Stimulated activated CD4-positive, alpha-beta T cell treated with anti-CD3 and anti-CD28 coated beads, Interleukin-4, amount 100 ng/mL, for 24 hours (primary cell): ENCODE measurements at places on chromosomes 12 and 14.

GRCh38 chr14:55451950-55452349 lies 11.5 kb upstream of the TBPL2 start:
- no peak for DNase-seq

- no peak for DNase-seq
These were observed 122.5 kb downstream of the HMGA2 start for GRCh38 chr12:65946821-65947220.

DNA sequence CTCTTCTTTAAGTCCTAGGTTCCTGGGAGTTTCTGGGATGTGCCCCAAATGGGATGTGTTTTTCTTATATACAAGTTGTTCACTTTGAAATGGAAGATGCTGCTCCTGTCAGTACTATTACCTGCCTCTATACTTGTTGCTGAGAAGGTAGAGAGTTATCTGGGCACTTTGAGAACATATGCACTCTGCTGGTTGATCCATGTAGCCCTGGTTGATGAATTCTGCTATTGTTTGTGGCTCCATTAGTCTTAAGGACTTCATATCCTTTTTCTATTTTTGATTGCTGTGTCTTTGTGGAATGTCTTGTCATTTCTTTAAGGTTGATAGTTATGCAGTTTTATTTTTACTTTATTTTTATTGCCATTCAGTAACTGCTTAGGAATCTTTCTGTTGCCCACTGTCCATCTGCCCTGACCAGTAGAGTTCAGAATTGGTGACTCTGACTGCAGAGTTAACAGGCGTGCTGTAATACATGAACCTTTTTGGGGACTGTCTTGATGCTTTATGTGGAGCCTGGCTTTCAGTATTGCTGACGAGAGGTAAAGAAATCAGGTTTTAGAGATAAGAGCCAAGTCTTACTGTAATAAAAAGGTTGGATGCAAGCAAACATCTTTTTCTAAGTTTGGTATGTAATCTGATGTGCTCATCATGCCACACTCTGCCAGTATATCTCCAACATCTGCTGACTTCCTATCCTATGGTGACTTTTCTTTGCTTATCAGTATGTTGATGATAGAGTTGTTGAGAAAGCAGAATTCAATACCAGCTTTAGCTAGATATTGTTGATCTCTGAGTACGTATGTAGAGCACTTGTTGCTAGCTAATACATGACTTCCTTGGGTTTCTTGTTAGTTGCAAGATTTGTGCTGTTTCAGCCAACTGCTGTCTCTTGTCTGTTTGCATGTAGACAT lies 1.6 kb downstream of the GMPR2 start:
- DNase-seq = no peak

- DNase-seq = no peak
These were observed 372 bp upstream of the DPF3 start for GRCh38 chr14:72894323-72894622.

GRCh38 chr14:67385618-67386017 lies 25.5 kb downstream of the EIF2S1 start:
- no peak for DNase-seq

DNA sequence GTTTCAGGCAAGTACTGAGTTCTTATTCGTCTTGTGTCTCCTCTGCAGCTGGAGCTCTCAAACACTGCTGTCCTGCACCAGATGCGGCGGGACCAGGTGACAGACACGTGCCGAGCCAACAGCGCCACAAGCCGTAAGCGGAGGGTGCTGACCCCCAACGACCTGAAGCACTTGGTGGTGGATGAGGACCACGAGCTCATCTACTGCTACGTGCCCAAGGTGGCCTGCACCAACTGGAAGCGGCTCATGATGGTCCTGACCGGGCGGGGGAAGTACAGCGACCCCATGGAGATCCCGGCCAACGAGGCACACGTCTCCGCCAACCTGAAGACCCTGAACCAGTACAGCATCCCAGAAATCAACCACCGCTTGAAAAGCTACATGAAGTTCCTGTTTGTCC lies 201.2 kb downstream of the SLC41A2 start:
- no peak for DNase-seq

- DNase-seq = no peak
These were observed 234.8 kb upstream of the TMPO start for GRCh38 chr12:98280621-98281020.

GRCh38 chr14:23125011-23125410 lies 6.0 kb upstream of the CEBPE start:
- DNase-seq = no peak

GRCh38 chr12:27828196-27828595 lies 48.2 kb upstream of the MANSC4 start:
- no peak for DNase-seq

DNA sequence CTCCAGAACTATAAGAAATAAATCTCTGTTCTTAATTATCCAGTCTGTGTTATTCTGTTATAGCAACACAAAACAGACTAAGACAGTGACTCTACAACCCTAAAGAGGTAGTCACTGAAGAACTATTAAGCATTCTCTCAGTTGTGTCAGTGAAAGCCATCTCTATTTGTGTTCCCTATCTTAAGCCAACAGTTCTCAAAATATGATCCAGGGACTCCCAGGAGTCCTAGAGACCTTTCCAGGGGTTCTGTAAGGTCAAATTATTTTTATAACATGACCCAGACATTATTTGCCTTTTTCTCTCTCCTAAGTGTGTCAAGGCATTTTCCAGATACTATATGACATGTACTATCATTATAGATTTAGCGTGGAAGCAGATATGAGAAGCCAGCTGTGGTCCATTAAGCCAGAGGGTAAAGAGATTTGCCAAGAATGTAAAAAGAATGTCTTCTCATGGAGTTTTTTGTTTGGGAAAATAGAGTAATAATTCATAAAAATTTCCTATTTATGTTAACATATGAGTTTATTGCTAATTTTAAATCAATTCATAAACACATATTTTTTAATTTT lies 315.8 kb downstream of the RGS6 start:
- DNase-seq = no peak

- DNase-seq = no peak
These were observed 14.2 kb downstream of the TRPV4 start for GRCh38 chr12:109818905-109819500.

GRCh38 chr12:106051853-106052531 lies 86.8 kb downstream of the NUAK1 start:
- DNase-seq = no peak

DNA sequence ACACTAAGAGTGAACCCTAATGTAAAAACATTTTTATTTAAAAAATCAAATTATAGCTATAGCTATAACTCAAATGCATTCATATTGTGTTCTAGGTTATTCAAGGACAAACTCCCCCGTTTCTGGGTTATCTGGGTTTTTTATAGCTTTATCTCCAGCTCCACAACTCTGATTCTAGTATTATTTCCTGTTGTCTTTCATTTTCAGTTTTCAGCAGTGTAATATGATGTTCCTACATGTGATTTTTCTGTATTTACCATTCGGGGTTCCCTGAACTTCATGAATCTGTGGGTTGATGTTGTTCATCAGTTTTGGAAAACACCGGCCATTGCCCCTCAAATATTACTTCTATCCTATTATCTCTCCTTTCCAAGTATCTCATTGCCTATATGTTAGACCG lies 221.9 kb upstream of the FOXN3 start:
- DNase-seq = no peak

DNA sequence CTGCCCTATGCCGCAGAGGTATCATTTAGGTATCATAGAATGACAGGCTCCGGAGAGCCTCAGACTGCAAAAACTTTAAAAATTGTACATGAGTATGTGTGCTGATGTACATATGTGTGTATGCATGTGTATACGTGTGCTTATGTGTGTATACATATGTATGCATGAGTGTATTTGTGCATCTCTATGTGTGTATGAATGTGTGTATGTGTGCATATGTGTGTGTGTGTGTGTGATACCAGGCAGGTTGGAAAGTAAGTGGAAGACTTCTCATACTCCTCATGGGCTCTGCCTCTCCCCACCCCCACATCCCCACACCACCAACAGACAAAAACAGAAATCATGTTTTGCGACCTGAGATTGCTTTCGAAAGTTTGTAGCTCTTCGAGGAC lies 621 bp upstream of the TMEM117 start:
- no peak for DNase-seq

- no peak for DNase-seq
These were observed 22.5 kb upstream of the FOXG1 start for GRCh38 chr14:28744126-28744525.

DNA sequence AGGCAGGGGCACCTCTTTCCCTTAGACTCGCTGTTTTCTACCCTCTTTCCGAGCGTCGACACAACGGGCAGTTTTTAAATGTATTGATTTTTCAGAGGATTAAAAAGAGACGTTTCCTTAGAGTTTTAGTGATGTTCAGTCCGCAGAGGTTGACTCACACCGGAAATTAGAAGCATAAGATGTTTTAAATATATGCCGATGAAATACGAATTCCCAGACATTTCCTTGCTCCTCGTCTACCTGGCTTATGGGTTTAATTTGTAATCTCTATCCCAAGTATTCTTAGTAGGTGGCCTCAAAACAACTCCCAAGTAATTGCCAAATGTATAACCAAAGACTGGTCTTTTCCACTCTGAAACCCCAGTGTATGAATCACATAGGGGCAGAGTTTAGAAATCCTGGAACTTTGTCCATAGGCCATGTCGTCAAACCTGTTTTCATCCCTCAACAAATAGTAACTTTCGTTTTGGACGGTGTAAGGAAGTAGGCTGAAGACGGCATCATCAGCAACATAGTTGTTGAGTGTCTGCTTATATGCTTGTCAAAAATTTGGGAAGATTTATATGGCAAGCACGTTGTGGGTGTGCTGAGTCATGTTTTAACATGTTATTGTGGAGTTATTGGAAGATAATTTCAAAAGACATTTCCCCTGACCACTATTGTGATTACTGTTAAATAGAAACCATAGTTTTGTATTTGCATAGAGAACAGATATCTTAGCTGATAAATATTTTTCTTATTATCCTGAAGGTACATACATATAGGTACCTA lies 824 bp downstream of the TBK1 start:
- no peak for DNase-seq

DNA sequence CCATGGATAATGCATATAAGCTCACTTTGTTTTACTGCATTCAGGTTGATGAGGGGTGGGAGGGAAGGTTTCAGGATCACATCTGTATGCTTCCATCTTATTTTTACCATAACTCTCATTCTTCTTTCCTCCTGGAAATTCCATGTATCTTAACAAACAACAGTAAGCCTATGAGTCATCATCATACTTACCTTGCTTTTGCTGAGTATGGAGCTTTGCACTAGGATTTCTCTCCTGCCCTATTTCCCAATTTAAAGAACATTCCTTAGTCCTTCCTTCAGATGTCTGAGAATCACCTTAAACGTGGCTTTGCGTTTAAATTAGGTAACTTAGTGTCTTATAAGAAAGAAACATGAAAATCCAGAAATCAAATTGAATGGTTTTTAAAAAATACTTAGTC lies 1.6 kb upstream of the CLEC14A start:
- DNase-seq = no peak

DNA sequence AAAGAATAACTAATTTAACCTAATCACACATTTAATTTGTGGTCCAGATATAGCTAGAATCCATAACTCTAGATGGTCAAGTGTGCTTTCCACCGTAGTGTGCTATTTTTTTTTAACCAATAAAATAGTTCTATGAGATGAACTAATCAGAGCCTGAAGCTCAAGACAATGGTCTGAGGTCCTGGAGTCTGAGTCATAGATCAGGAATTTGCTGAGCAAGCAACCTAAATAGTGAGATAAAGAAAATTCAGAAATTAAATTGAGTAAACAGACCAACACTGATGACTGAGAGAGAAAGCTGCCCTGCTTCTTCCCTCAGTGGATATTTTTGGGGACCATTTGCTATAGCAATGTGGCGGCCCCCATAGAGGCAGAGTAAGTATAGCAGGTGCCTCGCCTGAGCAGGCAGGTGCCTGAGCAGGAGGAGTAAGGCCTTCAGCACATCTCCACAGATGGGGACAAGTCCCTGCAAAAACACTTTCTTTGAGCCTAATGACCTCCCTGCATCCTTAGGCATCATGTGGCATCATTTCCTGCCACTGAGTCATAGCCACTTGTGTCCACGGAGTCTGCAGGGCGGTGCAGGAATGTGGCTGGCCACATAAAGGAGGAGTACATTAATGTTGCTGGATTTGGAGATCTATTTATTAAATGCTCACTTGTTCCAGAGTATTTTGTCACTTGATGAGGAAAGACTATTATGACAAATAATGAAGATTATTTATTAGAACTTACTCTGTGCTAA lies 13.9 kb upstream of the CLEC4E start:
- no peak for DNase-seq

DNA sequence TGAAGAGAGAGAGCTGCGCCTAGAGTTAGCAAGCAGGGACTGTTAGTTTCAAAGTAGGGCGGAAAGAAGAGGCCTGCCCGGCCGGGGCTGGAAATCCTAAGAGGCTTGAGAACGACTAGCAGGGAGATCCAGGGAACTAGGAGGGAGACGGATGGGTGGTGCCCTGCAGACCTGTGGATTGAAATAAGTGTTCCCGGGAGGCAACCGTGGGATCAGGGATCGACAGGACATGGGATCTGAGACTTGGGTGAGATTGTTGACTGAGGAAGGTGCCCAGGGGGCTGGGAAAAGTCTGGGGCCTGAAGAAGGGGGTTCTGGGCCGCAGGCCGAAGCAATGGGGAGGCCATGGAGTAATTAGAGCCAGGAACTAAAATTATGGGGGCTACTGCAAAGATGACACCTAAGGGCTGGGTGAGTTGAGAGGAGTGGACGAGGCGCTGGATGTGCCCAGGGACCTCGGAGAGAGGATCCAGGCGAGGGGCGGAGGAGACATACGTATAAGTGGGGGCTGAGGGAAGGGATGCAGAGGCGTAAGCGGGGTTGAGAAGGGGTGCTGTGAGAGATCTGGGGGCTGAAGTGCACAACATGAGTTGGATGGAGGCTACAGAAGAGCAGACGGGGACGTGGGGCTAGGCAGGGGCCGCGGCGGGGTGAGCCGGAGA lies 635 bp downstream of the LTA4H start:
- no peak for DNase-seq

- DNase-seq = no peak
These were observed 233.7 kb downstream of the NTF3 start for GRCh38 chr12:5665615-5666014.
